NCI-H1092 (cell line): ENCODE measurements at places on chromosomes 4 and X.
A peak's percentile ranks its signal among the peaks of the same experiment; 100 is the strongest.

- no peak for DNase-seq
Measured at GRCh38 chrX:55240788-55241340, 20.7 kb downstream of the PAGE5 start.

DNA sequence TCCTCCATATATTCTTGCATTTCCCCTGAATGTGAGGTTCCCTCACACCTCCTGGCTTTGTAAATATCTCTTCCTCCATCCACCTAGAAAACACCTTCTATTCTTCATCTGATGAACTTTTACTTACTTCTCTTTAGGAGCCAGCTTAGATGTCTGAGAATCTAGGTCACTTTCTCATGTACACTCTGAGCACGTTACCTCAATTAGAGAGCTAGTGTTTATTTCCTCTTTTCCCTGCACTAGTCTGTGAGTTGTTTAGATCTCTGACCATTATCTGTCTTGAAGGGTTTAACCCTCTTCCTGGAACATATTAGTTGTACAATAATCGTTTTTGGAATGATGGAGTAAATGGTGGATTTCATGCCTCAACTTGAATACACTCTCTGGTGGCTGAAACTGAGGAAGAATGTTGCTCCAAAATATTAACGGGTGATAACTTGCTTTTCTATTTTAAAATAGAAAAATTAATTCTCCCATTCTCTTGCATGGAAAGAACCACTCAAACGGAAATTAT is 8.5 kb upstream of the NEIL3 start:
- DNase-seq: no peak

DNA sequence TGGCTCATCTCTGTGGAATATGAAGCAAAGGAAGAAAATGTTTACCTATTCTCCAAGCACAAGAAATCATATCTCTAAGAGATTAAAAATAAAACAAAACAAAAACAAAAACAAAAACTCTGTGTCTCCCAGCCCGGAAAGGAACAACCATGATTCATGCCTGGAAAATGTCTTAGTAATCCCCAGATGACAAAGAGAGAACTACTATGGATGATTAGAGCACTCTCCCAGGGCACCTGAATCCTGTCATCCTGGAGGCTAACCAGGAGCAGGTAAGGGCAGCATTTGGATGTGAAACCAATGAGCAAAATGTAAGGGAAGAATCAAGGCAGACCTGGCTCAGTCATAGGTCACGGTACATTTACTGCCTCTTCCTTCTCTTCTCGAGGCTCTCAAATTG is 1.7 kb upstream of the AKAP4 start:
- DNase-seq: no peak

DNA sequence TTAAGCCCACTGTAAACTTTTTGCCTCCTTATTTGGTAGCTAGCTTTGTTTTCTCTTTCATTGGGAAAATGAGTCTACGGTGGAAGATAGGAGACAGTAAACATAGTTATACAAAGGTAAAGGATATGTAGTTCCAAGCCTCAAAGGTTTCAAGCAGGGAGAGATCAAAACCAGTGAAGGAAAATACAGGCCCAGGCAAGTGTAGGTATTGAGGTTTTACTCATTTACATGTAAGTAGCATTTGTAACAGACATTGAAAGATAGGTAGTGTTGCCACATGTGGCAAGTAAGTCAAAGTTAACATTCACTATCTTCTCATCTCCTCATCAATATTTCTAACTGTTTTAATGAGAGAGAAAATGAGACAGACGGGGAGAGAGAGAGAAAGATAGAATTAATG is 136.5 kb downstream of the RTL3 start:
- DNase-seq: no peak

DNA sequence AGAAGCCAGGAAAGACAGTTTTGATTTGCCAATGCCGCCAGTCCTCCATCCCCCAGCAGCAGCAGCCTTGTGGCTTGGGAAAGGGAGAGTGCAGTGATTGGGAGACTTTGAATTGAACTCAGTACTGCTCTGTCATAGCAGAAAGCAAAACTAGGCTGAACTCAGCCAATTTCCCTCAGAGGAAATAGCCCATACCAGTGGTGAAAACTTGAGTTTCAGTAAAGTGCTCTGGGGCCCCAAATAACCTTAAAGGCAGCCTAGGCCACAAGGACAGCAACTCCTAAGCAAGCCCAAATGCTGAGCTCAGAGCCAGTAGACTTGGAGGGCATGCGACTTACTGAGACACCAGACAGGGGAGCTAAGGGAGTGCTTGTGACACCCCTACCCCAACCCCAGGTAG is 2.0 kb upstream of the PROM1 start:
- DNase-seq: no peak

DNA sequence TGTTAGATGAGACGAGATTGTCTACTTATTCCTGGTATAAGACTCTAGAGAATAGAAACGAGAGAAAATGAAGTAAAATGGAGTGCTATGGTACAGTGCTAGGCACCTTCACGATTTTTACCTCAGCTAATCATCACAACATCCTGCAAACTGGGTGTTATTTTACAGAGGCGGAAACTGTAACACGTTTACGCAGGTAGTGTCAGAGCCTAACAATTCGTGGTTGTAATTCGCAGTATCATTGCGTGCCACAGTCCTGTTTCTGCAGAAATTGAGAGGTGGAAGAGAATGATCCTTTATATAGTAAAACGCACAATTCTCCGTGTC is 383 bp upstream of the TBC1D19 start:
- DNase-seq: no peak

DNA sequence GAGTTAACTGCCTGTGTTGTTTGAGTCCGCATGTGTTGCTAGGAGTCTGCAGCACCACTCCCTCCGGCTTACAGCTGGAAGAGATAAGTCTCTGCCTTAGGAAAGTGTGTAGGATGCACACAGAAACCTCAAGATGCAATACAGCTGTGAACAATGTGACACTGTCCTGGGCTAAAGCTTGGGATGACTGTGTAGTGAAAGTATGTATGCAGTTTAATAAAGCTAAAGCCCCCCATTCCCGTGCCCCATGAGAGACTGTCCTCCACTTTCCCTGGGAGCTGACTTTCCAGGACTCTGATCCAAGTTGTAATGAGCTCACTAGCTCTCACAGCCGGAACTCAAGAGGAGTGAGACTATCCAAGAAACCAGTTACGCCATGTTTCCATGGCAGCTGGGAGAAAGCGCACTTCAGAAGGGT is 156.6 kb upstream of the FTHL17 start:
- DNase-seq: no peak

DNA sequence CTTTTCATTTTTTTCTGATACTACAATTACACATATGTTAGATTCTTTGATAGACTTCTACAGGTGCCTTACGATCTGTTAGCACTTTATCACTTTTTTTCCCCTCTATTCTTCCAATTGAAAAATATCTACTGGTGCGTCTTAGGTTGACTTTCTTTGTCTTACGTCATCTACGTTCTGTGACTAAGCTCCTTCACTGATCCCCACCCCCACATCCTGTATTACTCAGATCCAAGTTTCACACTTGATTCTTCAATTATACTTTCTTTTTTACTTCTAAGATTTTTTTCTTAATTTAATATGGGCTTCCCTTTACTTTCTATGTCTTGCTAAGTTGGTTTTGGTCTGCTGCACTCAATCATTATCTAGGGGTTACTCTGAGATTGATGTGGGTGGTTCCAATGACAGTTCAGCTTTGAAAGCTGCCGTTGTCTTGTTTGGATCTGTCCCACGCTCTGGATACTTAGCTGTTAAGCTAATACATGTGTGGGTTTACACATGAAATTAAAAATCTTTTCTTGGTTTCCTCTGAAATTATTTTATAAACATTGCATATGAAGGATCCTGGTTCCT is 1321.1 kb downstream of the RAPGEF2 start:
- DNase-seq: no peak

- DNase-seq: peak; percentile 10
Measured at GRCh38 chrX:108439961-108440696, 491 bp downstream of the COL4A5 start.

- no peak for DNase-seq
Measured at GRCh38 chr4:168999809-169000208, 10.2 kb downstream of the CBR4 start.

DNA sequence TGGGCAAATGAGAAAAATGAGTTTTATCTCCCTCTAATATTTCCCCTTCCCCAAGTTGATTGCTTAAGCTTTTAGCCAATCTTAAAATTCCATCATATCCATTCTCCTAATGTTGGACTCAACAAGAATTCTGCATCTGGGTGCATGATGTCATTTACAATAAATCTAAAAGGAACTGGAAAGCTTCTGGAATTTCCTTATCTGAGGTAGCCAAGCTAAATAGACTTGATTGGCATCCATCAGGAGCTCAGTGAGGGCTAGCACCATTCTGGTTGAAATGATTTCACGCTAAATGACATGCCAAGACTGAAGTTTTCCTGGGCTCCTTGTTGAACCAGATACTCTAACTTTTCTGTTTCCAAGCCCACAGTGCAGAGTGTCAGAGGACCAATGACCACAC is 110.3 kb upstream of the SCML1 start:
- no peak for DNase-seq

GRCh38 chr4:3303923-3304710 is 11.3 kb downstream of the RGS12 start:
- DNase-seq: no peak

- no peak for DNase-seq
Measured at GRCh38 chr4:74410272-74410671, 34.7 kb upstream of the AREG start.

DNA sequence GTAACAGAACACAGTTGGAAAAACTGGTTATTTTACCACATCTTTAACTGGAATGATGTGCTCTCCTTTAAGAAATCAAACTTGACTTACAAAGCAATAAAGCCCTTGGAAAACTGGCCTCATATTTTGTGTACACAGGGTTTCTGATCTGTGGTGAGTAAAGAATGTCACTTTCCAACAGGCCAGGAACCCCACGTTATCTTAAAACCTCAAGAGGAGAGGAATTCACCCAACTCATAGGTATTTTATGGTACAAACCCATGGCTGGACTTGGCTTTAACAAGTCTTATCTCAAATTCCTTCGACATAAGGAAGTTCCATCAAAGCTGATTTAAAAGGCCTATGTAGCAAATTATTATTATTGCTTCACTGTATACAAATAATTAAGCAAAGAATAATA is 1735.1 kb downstream of the PCDH7 start:
- DNase-seq: no peak

GRCh38 chrX:48902135-48902534 is 4.4 kb downstream of the PQBP1 start:
- no peak for DNase-seq

- no peak for DNase-seq
Measured at GRCh38 chr4:79862821-79863220, 210.2 kb downstream of the ANTXR2 start.

DNA sequence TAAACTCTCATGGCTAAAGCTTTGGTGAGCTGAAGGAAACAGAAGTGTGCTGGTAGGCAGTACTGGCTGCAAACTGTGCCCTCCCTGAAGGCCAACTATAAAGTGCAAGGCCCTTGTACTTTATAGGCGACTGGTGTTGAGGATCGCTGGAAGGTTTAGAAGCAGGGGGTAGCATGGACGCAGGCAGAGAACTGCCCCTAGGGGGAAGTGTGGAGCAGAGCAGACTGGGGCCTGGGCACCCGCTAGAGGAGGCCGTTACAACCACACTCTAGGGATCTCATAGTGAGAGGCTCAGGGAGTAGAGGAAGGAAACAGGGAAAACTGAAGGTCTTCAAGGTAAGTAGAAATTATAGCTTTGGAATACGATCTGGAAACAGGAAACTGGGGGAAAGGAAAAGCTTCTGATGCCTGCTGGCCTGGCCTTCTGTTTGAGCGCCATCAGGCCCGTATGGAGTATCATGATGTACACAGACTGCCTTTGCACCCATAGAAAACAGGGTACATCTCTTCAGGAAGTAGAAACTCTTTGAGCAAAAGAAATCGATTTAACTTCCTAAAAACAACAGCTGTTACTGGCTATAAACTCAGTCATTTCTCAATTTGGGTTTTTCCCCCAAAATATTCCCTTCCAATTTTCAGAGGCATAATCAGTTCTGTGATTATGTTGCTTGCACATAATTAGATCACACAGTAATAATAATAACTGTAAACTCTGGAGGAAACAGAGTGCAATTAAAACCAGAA is 23.9 kb upstream of the TMSB4X start:
- no peak for DNase-seq

DNA sequence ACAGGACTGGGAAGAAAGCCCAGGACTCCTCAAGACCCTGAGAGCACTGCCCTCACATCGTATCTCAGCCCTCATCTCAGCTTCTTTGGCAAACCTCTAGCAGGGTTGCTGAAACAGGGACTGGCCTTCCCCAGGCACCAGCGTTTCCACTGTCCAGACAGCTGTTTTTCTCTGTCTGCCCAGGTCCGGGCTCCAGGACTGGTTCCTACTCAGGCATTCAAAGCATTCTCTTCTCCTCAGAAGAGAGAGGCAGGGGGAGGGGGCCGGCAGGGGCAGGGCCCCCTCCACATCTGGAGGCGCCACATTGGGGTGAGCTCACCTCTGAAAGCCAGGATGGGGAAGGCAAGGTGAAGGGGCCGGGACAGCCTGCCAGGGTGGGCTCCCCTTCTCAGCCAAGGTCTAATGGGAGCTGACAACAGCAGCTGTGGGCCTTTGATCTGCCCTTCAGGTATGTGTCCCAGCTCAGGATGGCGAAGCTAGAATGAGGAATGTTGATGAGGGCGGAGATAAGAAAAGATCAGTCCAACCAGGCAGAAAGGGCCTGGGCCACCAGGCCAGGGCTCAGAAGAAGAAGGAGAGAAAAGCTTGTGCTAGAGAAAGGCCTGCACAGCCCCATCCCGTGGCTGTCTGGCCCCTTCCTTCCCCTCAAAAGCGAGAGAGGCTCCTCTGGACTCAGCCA is 60.4 kb downstream of the PJA1 start:
- no peak for DNase-seq

GRCh38 chr4:54942721-54943120 is 182.7 kb downstream of the KDR start:
- no peak for DNase-seq

GRCh38 chr4:78799551-78800495 is 23.7 kb downstream of the BMP2K start:
- DNase-seq: no peak

GRCh38 chr4:88765729-88766128 is 68.1 kb upstream of the NAP1L5 start:
- no peak for DNase-seq

DNA sequence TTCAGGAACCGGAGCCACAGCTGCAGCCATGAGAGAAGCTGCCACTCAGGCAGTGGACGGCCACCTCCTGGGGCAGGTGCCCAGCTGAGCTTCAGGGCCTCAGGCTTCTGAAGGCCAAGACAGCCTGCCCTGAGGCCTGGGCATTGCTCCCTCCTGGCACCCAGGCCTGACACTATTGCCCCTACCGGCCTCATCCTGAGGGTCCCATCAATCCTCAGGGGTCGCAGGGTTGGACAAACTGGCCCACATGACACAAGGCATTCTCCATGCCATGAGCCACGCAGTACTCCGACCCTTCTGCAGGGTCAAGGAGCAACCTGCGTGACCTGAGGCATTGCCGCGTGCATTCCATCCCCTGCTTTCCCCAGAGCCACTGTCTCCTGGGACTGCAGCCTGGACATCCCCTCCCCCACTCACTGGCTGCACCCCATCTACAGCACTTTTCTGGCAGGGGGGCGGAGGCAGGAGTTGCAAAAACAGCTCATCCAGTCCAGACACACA is 3.0 kb upstream of the ZFP92 start:
- no peak for DNase-seq
